Caco-2 (cell line): ENCODE measurements at places on chromosomes 3 and 15. TPM values are rescaled to one million over a fixed set of nuclear protein-coding genes. Genes with fewer than 3 reads are reported as not detected.

Gene ZPLD1
- not detected in 2 replicates for total RNA-seq

Gene IQCF5
- not detected in 2 replicates for total RNA-seq

Gene TMCC1
- 26.0 and 27.8 TPM in 2 replicates for total RNA-seq

Gene RAF1
- total RNA-seq: 93.6 and 98.7 TPM in 2 replicates
